ENCODE measurements at places on chromosomes 2 and 18. TPM values are rescaled to one million over a fixed set of nuclear protein-coding genes. Genes with fewer than 3 reads are reported as not detected.

DNA sequence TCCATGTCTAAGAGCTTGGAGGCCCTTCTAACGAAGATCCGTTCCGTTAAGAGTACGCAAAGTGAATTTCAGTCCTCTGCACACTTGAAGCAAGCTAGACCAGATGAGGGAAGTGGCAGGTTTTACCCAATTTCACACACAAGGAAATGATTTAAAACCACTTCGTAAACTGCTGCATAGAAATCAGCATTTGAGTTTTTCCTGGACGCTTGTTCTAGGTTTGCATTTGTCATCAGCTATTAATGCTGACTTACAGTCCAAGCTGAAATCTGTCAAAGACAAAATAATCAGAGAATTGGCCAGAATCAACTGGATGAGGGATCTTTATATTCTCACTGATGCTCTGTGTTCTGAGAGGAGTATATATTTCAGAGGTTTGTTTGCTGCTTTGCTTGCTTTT is 117.6 kb upstream of the RASGRP3 start:
- DNase-seq = no peak

GRCh38 chr2:100645695-100646429 is 83.1 kb downstream of the PDCL3 start:
- DNase-seq = no peak

DNA sequence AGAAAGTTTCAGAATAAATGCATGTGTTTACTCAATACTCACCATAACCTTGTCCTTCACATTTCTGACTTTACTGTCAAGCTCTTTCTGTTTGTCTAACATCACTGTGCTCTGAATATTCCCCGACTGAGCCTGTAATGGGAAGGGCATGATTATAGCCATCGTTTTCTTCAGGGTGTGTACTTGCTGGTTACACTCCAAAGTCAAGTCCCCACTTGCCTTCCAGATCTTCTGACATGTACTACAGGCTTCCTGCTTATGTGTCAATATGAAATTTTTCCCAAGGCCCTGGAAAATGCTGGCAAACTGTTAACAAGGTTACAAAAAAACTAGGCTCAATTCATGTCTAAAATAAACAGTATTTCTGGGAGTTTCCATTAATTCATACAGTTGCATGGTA is 12.9 kb downstream of the STAT1 start:
- DNase-seq = no peak

- no peak for DNase-seq
These were observed 4.4 kb upstream of the ST8SIA5 start for GRCh38 chr18:46761059-46761769.

The HOXD12 gene
- not detected for total RNA-seq

DNA sequence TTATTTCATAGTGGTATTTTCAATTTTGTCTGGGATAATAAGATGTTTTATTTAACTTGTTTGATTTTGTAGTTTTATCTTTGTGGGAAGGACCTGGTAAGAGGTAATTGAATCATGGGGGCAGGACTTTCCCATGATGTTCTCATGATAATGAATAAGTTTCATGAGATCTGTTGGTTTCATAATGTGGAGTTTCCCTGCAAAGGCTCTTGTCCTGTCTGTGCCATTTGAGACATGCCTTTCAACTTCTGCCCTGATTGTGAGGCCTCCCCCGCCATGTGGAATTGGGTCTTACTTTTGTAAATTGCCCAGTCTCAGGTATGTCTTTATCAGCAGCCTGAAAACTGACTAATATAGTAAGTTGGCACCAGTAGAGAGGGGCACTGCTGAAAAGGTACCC is 77.8 kb upstream of the ARHGAP15 start:
- DNase-seq = no peak

GRCh38 chr18:40375837-40376236 is 1579.2 kb upstream of the PIK3C3 start:
- no peak for DNase-seq

DNA sequence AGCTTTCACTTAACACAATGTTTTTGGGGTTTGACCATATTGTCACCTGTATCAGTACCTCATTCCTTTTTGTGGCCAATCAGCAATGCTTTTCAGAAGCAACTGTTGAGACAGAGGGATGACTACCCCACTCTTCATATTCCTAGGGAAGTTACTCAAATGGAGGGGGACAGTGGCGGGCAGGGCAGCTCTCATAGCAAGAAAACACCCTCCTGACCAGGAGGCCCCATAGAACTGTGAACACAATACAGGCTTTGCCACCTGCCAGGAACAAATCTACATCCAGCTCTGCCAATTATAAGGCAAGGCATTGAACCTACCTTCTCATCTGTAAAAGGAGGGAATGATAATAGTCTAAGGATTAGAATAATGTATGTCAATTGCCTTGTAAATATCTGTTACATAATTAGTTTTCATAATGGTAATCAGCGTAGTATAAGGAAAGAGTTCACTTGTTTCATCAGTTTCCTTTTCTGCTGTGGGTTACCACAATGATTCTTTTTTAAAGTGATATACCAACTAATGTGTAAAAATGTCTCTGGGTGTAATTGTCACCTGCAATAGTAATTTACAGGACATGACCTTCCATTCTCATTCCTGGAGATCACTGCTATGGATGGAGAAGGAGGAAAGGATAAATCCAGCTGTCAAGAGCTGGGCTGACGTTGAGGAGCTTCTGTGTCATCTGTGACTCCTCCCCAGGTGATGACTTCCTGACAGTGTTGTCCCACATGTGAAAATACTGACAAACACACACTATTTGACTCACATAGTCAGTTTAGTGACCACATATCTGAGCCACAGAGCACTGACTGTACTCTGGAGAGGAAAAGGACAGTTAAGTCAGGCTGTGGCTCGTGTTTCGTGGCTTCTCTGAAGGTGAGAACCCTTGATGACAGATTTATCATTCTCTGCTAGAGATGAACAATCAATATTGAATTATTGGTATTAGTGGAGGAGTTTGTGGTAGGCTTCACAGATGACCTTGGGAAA is 13.5 kb downstream of the ALPK2 start:
- no peak for DNase-seq

The NAT8 gene
- not detected for total RNA-seq

The LHCGR gene
- total RNA-seq = not detected

The DUSP19 gene
- total RNA-seq = 4.8 TPM

GRCh38 chr2:186761814-186762213 is 68.0 kb downstream of the FAM171B start:
- DNase-seq = no peak

The MAP3K19 gene
- total RNA-seq = not detected

DNA sequence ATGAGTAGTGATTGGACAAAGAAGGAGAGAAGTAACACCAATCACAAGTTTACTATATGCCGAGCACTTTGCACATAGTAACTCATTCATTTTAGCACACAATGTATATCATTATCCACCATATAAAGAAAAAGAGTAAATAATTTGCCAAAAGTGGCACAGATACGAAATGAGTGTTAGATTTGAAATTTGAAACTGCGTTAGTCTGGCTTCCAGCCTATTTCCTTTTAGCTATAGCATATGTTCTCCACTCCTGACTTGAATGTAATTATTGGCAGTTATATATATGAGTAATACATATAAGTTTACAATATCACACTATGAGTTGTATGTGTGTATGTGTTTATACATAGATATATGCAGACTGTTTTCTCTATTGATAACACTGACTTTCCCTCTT is 98.6 kb downstream of the NOL4 start:
- DNase-seq = no peak

DNA sequence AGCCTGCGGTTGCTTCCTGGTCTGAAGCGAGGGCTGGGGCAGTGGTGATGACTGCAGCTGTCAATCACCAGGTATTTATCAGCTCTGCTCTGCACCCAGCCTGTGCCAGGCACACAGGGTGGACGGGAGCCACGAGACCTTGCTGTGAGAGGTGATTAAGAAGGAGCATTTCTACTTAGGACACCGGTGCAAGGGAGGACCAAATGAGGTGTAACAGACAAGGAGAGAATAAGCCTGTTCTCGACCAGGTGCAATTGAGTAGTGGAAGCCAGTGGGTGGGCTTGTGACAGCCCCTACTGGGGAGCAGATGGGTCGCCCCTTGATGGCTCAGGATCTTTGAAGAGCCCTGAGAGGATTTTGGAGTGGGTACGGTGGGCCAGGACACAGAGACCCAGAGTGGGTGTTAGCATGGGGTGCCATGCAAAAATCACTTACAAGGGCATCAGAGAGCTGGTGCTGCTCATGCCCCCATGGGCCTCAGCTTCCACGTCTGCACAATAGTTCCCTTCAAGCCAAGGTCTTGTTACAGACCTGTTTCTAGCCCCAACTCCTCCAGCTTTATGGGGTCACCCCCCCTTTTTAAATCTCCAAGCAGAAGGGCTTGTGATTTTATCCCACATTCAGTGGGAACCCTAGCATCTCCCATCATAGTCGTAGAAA is 24.6 kb downstream of the GPR55 start:
- DNase-seq = no peak

GRCh38 chr2:96699621-96700020 is 40.2 kb downstream of the LMAN2L start:
- no peak for DNase-seq

All from fibroblast of the aortic adventitia (primary cell).